ENCODE measurements at places on chromosomes 16 and 17.

- DNase-seq, result no peak
Measured at GRCh38 chr16:57639172-57639887, 10.9 kb downstream of the ADGRG1 start.

DNA sequence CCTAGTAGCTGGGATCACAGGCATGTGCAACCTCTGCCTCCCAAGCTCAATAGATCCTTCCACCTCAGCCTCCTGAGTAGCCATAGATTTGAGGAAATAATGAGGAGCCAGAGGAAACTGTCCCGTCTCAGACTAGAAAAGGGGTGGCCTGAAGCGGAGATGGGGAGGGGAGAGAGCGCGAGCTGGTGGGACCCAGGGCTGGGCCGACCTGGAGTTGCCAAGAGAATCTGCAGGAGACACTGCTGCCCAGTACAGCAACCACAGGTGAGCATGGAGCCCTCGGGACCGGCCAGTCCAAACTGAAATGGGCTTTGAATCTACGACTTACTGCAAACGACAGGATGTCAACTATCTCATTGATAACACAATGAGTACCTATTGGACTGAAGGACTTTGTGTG is 24.3 kb downstream of the CD300A start:
- no peak for DNase-seq

DNA sequence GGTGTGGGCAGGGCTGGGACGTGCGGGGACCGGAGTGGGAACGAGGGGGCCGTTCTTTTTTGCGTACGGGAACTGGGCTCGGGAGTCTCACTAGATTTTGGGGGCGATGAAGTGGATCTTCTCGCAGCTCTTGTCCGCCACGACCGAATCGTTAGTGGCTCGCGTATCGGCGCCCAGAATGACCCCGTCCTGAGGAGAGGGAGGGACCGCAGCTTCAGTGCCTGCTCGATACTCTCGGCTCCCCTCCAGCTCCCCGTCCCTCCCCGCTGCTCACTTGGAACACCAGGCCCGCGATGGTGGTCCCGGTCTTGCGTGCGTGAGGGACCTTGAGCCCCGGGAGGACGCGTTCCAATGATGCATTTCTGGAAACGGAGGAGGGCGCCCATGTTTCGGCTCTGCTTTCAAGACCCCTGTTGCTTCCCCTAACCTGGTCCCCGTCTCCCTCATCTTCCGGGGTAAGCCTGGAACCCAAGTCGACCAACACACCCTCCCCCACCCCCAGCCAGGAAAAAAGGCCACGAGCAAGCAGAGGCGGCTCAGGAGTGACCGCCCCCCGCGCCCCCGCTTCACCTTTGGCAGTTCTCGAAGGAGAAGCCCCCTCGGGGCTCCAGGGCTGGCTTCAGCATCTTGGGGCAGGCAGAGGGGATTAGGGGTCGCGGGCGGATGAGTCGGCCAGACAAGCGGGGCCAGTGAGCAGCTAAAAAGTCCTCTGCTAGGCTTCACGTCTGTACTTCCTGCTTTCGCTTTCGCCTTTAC is at the start of gene PSMB10:
TSS of gene PSMB10 (minus strand) at position 727 of the 756 bp plus-strand sequence. CDS start at position 626, 101 bp downstream.
- no peak for DNase-seq

GRCh38 chr16:51637770-51638094 is 486.7 kb upstream of the SALL1 start:
- DNase-seq, result no peak

GRCh38 chr16:5649762-5650743 is 552.5 kb upstream of the EEF2KMT start:
- DNase-seq, result no peak

DNA sequence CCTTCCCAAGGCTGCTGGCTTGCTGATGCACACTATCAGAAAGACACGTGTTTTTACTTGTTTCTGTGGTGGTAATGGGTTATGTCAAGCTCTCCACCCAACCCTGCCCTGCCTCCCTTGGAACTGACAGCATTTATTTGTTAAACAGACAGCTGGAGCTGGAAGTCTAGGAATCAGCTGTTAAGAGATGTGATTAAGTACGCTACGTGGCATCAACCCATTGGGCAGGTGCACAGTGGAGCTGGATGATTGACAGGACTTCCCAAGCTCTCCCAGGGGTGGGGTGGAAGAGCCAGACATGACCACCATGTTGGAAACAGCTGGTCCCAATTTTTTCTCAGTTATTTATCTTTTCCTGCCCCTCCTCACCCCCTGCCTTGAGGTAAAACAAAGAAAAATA is 49.4 kb downstream of the ADAMTS18 start:
- no peak for DNase-seq
